ENCODE measurements at places on chromosomes 3 and 15.

- DNase-seq: no peak
Measured at GRCh38 chr3:182105875-182106274, 394.1 kb downstream of the SOX2 start.

DNA sequence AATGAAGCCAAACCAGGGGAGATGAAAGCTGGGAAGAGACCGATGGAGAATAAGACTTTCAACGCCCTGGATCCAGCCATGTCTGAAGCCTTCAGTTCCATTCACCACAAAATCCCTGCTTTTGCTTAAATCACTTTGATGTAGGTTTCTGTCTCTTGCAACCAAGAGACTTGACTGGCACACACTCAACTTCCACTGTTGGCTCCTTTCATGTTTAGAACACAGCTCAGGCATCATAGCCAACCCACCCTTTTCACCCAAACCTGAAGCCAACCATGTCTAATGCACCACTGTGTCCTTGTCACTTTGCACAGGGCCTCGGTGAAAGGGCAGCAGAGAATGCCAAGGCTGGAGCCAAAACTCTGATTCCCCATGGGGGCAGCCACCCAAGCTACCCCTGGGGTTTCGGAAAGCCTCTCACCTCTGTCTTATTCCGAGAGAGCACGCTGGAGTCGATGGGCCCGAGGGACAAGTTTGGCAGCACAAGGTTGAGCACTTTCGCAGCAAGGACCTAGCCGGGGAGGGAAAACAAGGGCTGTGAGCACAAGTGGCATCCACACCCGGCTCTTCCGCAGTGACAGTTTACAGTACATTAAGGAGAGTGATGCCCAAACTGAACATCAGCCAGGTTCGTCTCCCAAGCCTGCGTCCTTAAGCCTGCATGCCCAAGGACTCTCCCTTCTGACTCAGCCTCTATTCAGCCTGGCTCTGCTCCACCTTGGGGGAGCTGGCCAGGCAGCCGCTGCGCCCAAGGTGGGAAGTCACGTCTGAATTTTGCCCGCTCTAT, 37.6 kb downstream of the ABTB1 start:
- no peak for DNase-seq

- no peak for DNase-seq
Measured at GRCh38 chr3:11671648-11672100, 28.0 kb upstream of the VGLL4 start.

GRCh38 chr3:161070980-161071663, 34.0 kb downstream of the B3GALNT1 start:
- DNase-seq: no peak

DNA sequence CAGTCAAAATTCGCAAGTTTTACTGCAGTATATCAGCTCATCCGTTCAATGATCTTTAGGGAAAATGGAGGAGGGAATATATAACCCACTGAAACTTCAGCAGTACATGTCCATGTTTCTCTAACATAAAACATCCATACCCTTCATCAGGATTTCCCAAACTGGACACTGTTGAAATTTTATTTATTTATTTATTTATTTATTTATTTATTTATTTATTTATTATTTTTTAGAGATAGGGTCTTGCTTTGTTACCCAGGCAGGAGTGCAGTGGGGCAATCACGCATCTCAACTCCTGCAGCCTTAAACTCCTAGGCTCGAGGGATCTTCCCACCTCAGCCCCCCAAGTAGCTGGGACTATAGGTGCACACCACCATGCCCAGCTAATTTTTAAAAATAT, 14.8 kb upstream of the HLTF start:
- no peak for DNase-seq

GRCh38 chr3:58657571-58658141, 8.9 kb downstream of the FAM3D start:
- DNase-seq: no peak

- no peak for DNase-seq
Measured at GRCh38 chr15:93206893-93207292, 117.9 kb upstream of the RGMA start.

GRCh38 chr3:190306026-190306425, 16.2 kb downstream of the CLDN1 start:
- DNase-seq: no peak

DNA sequence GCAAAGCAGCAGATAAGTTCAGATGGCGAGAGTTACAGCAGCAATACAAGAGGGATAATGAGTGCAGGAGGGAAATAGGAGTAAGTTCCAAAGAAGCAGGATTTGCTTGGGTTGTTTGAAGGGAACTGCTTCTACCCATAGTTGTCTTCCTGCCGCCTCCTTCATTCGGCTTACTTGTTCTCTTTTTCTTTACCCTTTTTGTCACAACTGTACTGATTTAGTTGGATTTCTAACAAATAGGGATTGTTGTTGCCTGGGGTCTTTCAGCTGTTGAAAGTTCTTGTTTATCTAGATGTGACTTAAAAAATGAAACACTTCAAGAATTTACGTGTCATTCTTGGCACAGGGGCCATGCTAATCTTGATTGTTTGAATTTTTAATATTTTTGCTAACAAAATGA, 25.9 kb downstream of the MORF4L1 start:
- no peak for DNase-seq

DNA sequence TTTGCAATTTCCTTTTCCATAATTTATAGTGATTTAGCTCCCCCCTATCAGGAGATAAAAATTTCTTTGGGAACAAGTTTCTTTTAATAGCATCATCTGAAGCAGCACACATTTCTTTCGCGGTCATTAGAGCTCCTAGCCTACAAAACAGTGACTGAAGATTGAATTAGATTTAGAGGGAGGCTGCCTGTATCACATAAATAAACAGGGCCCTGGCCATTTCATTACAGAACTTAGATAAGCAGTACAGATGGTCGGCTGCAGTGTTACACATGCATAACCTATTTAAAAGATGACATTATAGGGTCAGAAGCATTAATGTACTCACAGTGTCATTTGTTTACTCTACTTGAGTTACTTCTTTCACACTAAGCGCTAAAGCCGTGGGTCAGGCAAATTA, 81.4 kb upstream of the SLC25A26 start:
- DNase-seq: no peak

- DNase-seq: no peak
Measured at GRCh38 chr3:71817262-71817661, 32.3 kb upstream of the PROK2 start.

All from omental fat pad (tissue), 4 donors.